Right ventricle myocardium superior (tissue), 1 donor: ENCODE measurements at places on chromosomes 13 and 19. TPM values are rescaled to one million over a fixed set of nuclear protein-coding genes. Genes with fewer than 3 reads are reported as not detected.
A peak's percentile ranks its signal among the peaks of the same experiment; 100 is the strongest.

DNA sequence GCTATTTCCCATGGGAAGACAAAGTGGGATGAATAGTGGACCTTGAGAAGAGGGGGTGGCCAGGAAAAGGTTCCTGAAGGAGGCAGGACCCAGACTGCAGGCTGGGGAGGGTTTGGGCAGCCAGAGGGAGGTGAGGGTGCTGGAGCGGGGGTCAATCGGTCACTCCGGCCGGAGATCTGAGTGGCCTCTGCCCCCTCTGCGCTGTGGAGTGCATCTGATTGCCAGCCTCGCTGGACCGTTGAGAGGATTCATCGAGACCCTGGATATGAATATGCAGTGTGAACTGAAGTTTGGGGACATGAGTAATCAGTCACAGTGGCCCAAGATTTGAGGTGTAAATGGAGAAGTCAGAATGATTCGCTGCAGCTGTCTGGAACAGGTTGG, 5.5 kb upstream of the ZNF580 start:
- peak; percentile 42 for DNase-seq

DNA sequence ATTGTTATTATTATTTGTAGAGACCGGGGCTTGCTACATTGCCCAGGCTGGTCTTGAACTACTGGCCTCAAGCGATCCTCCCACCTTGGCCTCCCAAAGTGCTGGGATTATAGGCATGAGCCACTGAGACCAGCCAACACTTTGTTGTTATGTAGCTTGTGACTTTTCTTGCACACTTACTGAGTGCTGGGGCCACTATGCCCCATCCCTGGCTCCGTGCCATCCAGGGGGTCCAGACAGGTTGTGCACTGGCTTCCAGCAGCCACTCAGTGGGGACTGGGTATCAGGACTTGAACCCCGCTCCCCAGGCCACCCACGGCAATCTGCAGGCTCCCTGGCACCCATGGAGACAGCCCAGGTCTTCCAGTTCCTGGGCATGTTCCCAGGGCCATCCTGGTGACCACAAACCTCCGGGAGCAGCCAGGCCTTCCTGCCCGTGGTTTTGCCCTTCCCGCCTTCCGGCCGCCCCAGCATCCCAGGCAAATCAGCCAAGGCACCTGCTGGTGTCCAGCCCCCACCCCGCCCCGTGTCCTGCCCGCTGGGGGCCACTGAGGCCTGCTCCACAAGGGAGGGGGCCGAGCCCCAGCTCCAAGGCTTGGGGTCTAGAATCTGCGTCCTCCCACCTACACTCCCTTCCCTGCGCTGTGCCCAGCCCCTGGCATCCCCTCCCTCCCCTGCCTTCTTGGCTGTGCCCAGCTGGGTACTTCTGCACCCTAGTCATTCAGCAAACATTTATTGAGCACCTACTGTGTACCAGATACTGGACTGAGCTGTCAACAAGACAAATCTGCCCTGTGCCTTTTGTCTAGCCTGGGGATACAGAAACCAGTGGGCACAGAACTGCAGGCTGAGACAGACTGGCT, 23.7 kb upstream of the SEMA6B start:
- DNase-seq: no peak

DNA sequence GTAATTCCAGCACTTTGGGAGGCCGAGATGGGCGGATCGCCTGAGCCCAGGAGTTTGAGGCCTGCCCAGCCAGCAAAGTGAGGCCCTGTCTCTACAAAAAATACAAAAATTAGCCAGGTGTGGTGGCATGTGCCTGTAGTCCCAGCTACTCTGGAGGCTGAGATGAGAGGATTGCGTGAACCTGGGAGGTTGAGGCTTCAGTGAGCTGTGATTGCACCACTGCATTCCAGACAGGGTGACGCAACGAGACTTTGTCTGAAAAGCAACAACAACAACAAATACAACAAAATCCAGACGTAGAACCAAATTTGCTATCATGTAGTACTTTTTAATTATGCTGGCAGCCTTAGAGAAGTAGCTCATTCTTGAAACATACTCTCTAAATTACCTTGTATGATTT, 277.1 kb downstream of the KLF5 start:
- DNase-seq: no peak

DNA sequence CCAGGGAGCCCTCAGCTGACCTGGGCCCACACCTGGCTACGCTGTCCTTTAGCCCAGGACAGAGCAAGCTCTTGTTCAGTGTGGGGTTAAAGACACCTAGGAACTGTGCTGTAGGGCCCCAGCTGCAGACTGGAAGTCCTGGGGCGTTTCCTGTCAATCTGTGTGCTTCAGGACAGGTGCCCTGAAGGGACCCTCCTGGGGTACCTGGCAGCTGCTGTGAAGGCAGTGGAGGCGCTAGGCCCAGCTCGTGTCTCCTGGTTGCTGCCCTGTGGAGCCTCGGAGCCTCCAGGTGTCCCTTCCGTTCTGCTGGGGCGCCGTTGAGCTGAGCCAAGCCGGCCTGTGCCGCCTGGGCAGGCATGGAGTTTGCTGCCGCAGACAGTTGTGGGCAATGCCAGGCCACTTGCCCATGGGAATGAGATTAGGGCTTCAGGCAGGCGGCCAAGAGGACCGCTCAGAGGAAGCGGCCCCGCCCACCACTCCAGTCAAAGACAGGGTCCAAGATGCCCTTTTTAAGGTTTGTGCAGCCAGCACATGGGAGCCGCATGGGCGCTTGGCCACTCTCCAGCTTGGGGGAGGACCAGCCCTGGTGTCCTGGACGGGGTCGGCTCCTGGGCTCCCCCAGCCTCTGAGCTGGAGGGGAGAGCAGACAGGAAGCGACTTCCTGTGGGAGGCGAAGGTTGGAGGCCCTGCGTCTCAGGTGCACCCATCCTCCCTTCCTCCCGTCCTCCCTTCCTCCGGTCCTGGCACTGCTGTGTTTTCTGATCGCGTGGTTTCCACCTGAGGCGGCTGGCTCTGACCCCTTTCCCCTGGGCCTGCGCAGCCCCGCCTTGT, 4.0 kb downstream of the PTBP1 start:
- peak; percentile 90 for DNase-seq

DNA sequence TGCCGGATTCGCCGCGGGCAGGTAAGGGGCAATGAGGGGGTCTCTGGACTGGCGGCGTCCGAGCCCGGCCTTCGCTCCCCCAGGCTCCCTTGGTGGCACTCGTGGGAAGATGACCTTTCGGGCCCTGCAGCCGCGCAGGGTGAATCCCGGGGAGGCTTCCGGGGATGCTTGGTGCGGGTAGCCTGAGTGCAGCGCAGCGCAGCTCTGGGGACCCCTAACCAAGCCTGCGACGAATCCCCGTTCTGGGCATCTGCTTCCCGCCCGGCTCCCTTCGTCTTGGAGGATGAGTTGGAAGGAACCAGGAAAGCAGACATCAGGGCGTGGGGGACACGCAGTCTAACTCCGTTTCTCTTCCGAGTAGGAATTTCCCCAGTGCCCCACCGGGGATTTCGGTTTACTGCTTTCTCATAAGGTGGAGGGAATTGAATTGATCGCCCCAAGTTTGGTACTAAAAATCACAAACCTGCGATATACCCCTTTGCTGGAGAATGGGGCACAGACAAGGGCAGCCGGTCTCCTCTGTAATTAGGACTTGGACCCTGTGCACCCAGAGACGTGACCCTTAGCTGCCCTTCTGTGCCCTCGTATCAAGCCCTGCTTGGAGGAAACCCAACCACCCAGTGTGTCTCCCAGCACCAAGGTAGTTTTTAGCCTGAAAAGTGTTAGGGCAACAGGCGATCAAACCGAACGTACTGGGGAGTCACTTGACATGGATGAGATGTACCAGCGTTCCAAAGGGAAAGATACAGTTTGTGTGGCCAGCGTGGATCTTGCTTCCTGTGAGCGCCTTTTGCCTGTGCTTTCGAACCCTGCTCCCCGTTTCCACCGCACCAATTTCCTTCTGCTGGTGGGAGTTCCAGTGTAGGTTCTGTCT, 1.0 kb downstream of the GPC5 start:
- no peak for DNase-seq

DNA sequence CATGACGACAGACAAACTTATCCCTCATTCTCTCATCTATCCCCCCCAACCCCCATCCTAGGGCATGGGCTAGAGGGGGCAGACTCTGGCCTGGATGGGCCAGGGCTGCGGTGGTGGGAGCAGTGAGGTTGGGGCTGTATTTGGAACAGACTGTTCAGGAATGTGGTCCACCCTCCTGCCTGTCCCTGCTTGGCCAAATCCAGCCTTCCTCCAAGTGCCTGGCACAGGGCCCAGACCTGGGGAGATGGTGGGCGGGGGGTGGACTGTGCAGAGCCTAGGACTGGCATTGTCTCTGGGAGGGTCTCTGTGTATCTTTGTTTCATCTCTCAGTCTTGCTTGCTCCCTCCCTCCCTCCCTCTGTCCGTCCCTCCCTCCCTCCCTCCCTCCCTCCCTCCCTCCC, 14.2 kb downstream of the EGLN2 start:
- peak; percentile 61 for DNase-seq

GRCh38 chr19:3860499-3860898, 8.3 kb downstream of the ZFR2 start:
- DNase-seq: no peak

- DNase-seq: peak; percentile 90
Observed at GRCh38 chr19:41298348-41298964, 11.5 kb upstream of the CCDC97 start.

DNA sequence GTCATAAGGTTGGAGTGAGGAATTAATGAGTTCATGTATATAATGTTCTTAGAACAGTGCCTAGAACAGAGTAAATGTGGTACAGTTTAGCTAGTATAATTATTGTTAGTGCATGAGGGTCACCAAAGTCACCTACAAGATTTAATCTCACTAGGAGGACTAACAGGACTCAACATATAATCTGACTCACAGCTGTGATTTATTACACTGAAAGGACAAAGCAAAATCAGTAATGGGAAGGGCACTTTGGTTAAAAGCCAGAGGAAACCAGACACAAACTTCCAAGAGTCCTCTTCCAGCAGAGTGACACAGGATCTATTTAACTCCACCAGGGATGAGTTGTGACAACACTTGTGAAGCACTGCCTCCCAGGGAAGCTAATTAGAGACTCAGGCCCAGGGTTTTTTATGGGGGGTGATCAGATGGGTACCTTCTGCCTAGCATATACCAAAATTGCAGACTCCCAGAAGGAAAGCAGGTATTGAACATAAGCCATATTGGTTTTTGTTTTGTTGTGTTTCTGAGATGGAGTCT, 341.2 kb upstream of the DACH1 start:
- DNase-seq: no peak

DNA sequence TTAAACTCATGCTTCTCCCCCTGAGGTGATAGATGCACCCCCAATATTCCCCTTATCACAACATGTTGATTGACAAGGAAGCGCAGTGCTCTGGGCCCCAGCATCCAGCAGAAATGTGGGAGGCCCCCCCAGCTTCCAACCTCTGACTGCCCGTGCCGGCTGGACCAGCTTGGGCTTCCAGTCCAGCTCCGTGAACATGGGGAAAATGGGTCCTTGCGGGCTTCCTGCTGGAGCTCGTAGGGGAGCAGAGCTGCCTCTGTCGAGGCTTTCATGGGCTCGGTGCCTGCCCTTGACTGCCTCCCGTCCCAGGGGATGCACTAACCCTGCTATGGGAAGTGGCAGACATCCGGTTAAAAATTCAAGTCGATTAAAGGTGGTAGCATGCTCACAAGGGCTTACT, 188.9 kb downstream of the COL4A1 start:
- DNase-seq: no peak

GRCh38 chr13:96816874-96817273, 177.4 kb downstream of the OXGR1 start:
- DNase-seq: no peak

DNA sequence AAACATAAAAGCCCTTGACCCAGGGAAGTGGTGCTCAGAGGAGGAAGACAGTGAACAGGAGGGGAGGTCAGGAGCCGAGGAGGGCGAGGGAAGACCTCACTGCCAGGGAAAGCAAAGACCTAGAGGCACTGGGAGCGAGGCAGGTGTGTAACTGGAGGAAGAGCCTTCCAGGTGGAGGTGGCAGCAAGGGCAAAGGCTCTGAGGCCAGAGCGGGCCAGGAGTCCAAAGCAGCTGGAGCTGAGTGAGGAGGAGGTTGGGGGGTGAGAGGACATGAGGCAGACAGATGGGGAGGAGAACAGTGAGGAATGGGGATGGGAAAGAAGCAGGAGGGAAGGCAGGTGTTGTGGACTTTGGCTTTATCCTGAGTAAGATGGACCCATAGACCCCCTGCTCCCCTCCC, 3.7 kb downstream of the UPK1A start:
- DNase-seq: no peak

- no peak for DNase-seq
Observed at GRCh38 chr13:36509369-36509768, 77.1 kb downstream of the CCNA1 start.

DNA sequence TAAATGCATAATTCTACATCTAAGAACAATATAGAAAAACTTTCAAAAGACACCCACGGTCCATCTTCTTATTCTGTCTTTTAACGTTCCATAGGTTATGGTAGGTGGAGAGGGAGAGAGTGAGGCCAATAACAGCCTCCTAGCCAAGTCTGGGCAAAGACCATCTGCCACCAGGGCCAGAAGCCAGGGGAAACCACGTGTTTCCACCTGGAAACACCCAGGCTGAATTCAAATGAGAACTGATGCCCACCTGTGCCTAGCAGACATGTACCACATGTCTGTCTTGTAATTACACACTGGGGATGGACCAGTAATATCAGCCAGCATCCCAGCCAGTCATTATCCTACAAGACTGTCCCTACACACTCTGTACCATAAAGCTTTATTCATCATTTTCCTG, 1573.1 kb downstream of the EFNB2 start:
- DNase-seq: no peak

- DNase-seq: peak; percentile 51
Observed at GRCh38 chr19:36686365-36687213, 823 bp upstream of the ZNF567 start.

- no peak for DNase-seq
Observed at GRCh38 chr13:48505597-48506091, 27.2 kb downstream of the RCBTB2 start.

DNA sequence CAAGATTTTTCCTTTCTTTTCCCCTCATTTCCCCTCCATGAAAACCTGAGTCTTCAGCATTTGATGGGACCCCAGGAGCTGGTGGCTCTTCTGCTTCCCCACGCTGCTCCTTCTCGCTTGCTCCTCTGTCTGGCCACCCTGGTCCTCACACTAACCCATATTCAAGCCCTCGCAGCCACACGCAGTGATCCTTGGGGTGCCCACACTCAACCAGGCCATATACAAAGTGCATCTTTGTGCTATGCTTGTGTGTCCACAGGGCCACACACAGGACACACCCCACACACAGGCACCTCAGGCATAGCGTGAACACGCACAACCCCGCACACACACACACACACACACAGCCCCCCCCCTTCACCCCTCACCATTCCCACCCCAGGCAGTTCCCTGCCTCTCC, 132.1 kb downstream of the URI1 start:
- no peak for DNase-seq

- DNase-seq: no peak
Observed at GRCh38 chr19:19027228-19027627, 6.1 kb downstream of the SUGP2 start.

DNA sequence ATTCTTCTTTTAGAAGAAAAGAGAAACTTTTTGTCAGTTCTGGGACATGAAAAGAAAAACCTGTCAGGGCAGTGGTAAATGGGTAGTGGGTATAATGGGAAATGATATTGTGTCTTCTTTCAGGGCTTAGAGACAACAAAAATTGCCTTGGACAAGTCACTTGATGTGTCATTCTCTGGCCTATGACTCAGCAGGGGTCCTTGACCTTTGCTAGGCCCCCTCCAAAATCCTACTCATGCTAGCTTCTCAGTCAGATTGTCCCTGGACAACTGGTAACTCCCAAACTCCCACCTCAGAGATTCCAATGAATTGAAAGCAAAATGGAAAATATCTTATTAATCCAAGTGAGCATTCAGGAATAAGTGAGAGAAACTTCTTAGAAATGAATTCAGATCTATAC, 258.8 kb upstream of the SPRY2 start:
- DNase-seq: no peak

Gene CDX2
- total RNA-seq: not detected

Gene CYP2S1
- 0.56 TPM for total RNA-seq

Gene ZNF730
- total RNA-seq: not detected

Gene WIZ
- total RNA-seq: 21.9 TPM

Gene ATP4B
- not detected for total RNA-seq

Gene SLC6A16
- 1.5 TPM for total RNA-seq
